ENCODE measurements at places on chromosomes 3 and 15. TPM values are rescaled to one million over a fixed set of nuclear protein-coding genes. Genes with fewer than 3 reads are reported as not detected.

DNA sequence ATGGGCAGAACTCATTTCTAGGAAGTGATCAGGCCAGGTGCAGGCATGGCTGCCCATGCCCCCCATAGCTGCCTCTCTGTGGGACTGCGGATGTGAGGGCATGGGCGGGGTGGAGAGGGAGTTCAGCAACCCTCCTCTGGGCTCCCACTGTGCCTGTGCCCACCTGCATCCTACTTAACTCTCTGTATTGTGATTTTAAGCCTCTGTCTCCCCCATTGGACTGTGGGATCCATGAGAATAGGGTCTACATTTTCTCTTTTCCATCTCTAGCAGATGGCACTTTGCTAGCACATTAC lies 194.3 kb downstream of the CHST2 start:
- no peak for DNase-seq

DNA sequence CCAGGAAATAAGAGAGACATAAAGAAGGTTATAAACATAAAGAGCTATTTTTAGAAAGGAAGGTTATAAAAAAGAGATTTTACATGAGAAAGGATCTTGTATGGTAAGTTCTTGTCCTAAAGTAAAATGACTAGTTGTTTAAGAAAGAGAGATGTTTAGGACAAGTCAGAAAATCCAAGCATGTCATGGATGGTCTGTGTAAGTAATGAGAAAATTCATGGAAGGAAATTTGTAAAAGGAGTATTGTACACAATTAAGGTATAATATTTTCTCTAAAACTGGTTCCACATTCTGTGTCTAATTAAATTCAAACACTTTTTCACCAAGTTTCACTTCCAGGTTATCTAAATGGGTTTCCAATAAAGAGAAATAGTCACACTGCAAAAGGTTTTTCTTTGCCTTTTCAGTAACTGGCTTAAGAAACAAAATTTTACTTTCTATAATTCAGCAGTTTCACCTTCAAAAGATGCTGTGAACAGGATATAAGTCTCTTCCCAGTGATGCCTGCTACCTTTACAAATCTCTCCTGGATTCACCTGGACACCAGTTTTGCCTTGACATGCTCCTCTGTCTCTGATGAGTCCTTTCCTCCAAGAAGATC lies 455.7 kb downstream of the ZIC1 start:
- no peak for DNase-seq

- no peak for DNase-seq
Measured at GRCh38 chr15:70355275-70355795, 257.6 kb upstream of the TLE3 start.

DNA sequence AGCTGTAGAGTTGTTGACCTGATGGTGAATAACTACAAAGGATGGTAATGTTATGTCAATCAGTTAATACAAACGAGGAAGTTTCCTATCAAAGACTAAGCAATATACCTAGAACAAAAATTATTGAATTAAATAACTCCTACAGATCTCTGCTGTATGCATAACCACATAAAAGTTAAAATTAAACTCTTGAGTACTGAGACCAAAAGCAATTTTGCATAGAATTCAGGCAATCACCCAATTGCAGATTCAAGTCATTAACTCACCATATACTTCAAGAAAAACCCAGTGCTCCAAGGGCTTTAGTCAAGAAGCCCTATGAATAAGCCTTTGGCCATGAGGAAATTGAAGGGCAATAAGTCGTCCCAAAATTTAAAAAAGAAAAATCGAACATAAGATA lies 518.8 kb downstream of the MECOM start:
- DNase-seq = no peak

DNA sequence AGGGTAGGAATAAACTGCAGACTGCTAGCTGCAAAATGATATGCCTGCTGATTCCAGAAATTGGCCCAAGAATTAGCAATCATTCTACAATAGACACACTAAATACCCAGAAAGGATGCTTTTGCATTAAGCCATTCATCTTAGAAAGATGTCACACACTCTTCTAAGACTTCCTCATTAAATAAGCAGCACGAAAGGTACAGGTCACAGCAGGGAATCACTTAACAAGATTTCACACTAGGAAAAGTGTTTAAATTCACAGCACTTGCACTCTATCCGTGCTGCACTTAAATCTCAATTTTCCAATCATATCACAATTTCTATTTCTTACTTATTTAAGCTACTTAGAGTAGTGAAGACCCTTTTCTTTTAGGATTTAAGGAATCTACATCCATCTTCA lies 372.8 kb upstream of the CBLB start:
- DNase-seq = no peak

GRCh38 chr3:56753206-56753820 lies 48.4 kb downstream of the ARHGEF3 start:
- DNase-seq = no peak

GRCh38 chr3:152060701-152061100 lies 187.3 kb downstream of the SUCNR1 start:
- no peak for DNase-seq

The CIB2 gene
- polyA plus RNA-seq = 11.5 TPM

The C3orf49 gene
- 0.41 TPM for polyA plus RNA-seq

The UACA gene
- 127 TPM for polyA plus RNA-seq
